ENCODE measurements at places on chromosomes 12 and 14. TPM values are rescaled to one million over a fixed set of nuclear protein-coding genes. Genes with fewer than 3 reads are reported as not detected.

Gene FGD4
- total RNA-seq, result 10.2 TPM

Gene CEP290
- total RNA-seq, result 32.0 TPM

Gene RIPK3
- 3.6 TPM for total RNA-seq

Gene FOXG1
- total RNA-seq, result not detected

Gene PLCZ1
- total RNA-seq, result not detected

Gene ACOT4
- 3.0 TPM for total RNA-seq

Gene OAS2
- 2.5 TPM for total RNA-seq

Gene TAPBPL
- total RNA-seq, result 30.2 TPM

Gene KCNK10
- total RNA-seq, result not detected

Gene IL31
- total RNA-seq, result not detected

Gene LARP4
- total RNA-seq, result 87.6 TPM

Gene LRP6
- 21.9 TPM for total RNA-seq

Gene TGM1
- 1.3 TPM for total RNA-seq

Gene EEF1AKMT3
- 18.3 TPM for total RNA-seq

Gene ACTR10
- 85.5 TPM for total RNA-seq

Gene RASSF8
- total RNA-seq, result 55.1 TPM

Gene GPHN
- total RNA-seq, result 20.0 TPM

Gene APOF
- total RNA-seq, result not detected

Gene RASAL1
- total RNA-seq, result 37.0 TPM

Gene DBX2
- not detected for total RNA-seq

Gene CYP27B1
- total RNA-seq, result 2.4 TPM

Gene TMED10
- 365 TPM for total RNA-seq

Gene PGF
- total RNA-seq, result 5.0 TPM

Gene R3HDM2
- 50.1 TPM for total RNA-seq

Gene PLBD1
- total RNA-seq, result 6.6 TPM

Gene HOXC13
- total RNA-seq, result not detected

Gene TSHR
- 0.92 TPM for total RNA-seq

Gene EPYC
- not detected for total RNA-seq

Gene DYRK4
- total RNA-seq, result 52.4 TPM

Gene GRIP1
- total RNA-seq, result 4.4 TPM

Gene TAS2R43
- total RNA-seq, result 2.9 TPM

Gene FBLN5
- 26.0 TPM for total RNA-seq

Gene RHNO1
- 14.0 TPM for total RNA-seq

Gene IL22
- not detected for total RNA-seq

Gene AMHR2
- 68.6 TPM for total RNA-seq

Gene RND1
- total RNA-seq, result 0.50 TPM

Gene MMP14
- total RNA-seq, result 76.9 TPM

Gene CELA1
- total RNA-seq, result 4.1 TPM

Gene ENDOU
- 0.18 TPM for total RNA-seq

Data from adrenal gland (tissue), 19 donors.